DMS79 treated with DMSO at 0.1 percent for 48 hours (cell line): ENCODE measurements at places on chromosomes 3 and 15.

DNA sequence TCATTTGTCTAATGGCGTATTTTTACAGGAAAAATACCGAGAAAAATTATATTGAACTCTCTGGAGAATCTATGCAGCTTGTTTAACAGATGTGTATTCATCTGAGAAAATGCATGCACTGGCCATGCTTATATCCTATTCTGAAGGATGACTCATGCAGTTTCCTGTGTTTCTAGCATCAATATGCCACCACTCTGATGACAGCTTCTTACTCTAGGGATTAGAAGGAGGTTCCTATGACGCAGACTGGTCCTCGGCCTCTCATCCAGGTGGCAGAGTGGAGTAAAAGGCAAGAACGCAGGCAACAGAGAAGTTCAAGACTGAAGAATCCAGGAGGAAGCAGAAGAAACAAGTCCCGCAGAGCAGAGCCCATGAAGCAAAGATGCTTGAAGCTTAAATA is 910.0 kb upstream of the ROBO1 start:
- no peak for DNase-seq

DNA sequence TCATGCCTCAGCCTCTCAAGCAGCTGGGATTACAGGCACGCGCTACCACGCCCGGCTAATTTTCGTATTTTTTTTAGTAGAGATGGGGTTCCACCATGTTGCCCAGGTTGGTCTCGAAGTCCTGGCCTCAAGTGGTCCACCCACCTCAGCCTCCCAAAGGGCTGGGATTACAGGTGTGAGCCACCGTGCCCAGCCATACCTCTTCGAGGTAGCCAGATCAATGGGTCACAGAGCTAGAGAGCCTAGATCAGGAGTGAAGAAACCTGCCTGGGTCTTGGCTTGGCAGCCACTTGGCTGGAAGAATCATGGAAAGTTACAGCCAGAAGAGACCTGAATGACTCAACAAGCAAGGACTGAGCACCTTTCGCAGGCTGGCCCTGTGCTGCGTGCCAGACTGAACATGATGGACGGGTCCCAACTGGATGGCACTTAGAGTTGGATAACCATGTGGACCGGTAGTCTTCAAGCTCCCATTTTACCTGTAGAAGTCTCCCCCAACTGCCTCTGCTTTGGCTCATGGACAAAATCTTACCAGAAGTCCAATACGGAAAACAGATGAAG is 29.7 kb downstream of the GNB5 start:
- DNase-seq, result no peak

- DNase-seq, result peak; percentile 16
Observed at GRCh38 chr3:124777762-124778470, 47.7 kb downstream of the UMPS start.

DNA sequence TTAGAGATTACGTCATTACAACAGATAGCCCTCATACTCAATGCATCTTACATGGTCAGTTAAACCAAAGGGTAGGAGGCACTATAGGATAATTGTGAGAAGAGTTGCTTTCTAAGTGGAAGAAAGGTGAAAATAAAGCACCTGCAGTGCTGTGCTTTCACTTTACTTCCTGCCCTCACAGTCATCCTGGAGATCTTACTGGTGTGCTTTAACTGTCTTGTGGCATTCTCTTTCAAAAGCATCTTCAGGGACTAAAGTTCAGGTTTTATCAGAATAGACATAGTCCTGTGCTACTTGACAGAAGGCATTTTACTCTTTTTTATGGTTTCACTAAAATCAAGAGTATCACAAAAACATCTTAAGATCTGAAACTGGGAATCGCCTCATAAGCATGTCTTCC is 286.6 kb downstream of the ZBTB20 start:
- DNase-seq, result no peak

DNA sequence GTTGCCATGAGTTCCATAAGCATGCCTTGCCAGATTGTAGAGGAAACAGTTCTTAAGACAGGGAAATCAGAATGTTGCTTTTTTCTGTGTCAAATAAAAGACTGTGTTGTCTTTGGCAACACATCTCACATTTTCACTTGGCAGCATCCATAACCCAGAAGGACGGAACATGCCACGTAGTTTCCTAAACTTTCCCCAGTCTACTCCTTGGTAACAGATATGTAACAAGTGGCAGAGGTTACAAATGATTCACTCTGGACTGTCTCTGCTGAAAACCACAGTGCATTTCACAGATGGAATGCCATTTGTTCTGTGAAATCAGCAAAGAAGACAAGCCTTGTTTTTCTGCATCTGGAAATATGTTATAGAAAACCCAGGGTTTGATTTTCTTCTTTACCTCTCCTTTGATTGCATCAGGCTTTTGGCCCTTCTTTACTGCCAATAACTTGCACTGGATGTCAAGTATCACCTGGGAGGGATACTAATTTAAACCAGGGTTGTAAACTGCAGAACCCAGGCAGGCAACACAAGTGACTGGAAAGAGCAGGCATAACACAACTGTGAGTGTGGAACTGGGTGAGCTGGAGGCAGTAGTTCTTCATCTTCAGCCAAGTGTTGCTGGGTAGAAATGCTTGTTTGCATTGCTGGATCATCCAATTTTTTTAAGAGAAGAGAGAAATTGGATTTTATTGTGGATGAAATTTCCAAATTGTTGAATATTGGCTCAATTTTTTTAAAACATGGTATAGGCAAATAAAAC is 124.4 kb upstream of the FOXB1 start:
- no peak for DNase-seq

DNA sequence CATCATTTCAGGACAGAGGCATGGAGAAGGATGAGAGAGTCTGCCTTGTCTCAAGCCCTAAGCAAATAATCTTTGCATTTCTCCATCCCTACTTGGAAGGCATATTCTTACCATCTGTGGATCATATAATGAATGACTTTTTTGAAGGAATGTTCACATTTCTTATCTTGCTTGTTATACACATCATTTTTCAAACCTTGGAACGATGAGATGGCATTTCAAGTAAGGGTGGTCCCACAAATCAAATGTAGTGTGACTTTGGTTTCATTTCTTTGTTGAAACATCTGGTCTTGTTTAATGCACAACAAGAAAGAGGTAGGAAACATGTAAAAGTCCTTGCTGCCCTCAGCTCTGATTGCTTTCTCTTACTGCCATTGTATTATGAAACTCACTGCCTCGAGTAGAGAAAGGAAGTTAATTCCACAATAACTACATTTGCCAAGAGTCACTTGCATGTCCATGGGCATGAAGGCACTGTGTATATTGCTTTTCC is 32.1 kb downstream of the RBMS3 start:
- no peak for DNase-seq
